ENCODE measurements at places on chromosomes 7 and 10.

DNA sequence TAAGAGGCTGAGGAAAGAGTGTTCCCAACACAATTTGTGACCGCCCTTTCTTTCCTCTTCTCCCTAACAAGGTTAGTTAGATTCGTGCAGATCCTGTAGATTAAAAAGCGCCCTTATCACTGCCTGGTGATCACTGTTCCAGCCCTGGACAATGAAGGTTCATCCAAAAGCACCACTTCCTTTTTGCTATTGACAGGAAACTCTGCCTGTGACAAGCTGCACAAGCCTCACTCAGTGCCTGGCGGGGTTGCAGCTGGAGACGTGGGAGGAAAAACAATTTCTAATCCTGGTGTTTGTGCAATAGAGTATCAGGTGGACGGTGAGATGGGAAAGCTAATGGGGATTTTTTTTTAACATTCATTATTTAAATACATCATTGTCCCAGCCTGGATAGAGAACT is 105.9 kb upstream of the CAV2 start:
- DNase-seq, result no peak

GRCh38 chr10:8183241-8183704 is 128.8 kb downstream of the GATA3 start:
- peak; percentile 20 for DNase-seq

DNA sequence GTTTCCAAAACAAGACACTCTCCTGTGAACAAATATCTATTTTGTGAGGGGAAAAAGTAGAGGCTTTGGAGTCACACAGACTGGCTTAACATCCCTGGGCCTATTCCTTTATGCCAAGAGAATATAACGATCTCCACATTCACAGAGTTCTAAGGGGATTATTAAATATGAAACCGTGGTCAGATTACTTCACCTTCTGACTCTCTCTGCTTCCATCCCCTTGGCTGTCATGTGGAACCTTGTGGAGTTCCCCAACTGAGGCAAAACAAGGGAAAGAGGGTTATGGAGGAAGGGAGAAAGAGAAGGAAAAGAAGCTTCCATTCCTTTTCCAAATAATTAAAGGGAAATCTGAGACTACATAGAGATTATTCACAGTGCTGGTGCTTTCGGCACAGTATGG is 55.5 kb upstream of the ATP6V0A4 start:
- DNase-seq, result no peak

DNA sequence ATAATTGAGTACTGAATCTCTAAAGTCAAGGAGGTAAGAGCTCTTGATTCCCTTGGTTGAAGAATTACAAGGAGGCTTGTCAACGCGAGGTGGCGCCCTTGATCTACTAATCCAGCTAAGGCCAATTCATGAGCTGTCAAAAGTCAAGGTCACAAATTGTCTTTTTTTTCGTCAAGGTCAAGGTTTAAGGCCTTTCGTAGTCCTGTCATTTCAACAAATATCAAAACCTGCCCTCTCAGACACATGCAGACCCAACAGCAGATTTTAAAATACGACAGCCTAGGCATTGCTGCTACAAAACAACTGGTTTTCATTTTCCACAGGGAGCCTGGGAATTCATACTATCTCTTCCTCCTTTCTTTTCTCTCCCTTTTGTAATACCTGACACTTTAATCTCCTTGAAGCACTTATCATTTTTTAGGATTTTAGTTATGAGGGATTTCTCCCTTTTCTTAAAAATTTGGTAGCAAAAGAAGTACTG is 3.6 kb downstream of the HOXA13 start:
- peak; percentile 75 for DNase-seq

- no peak for DNase-seq
These were observed 248.7 kb downstream of the TSPAN12 start for GRCh38 chr7:120609136-120609753.

GRCh38 chr10:3785851-3786271 is 852 bp upstream of the KLF6 start:
- peak; percentile 47 for DNase-seq

- DNase-seq, result no peak
These were observed 131.2 kb downstream of the ARHGAP22 start for GRCh38 chr10:48473704-48474103.

- no peak for DNase-seq
These were observed 55.7 kb upstream of the SRPK2 start for GRCh38 chr7:105444342-105444987.

GRCh38 chr7:78148166-78148894 is 349.8 kb downstream of the PHTF2 start:
- DNase-seq, result no peak

DNA sequence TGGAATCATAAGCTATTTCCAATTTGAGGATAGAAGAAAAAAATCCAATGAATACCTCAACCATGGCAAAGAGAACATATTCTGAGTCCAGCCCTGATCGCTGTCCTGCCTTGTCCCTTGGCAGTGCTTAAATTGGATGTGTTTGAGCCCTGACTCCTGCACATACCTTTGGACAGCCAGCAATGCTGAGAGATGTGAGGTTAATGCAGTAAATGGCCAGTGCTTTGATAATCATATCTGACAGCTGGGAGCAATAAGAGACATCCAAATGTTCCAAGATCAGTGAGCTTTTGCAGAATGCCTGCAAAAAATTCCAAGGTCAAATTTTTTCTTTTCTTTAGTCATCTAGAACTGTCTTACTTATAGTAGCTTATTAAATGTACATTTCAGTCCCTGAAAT is 80.1 kb upstream of the LRRC17 start:
- no peak for DNase-seq

DNA sequence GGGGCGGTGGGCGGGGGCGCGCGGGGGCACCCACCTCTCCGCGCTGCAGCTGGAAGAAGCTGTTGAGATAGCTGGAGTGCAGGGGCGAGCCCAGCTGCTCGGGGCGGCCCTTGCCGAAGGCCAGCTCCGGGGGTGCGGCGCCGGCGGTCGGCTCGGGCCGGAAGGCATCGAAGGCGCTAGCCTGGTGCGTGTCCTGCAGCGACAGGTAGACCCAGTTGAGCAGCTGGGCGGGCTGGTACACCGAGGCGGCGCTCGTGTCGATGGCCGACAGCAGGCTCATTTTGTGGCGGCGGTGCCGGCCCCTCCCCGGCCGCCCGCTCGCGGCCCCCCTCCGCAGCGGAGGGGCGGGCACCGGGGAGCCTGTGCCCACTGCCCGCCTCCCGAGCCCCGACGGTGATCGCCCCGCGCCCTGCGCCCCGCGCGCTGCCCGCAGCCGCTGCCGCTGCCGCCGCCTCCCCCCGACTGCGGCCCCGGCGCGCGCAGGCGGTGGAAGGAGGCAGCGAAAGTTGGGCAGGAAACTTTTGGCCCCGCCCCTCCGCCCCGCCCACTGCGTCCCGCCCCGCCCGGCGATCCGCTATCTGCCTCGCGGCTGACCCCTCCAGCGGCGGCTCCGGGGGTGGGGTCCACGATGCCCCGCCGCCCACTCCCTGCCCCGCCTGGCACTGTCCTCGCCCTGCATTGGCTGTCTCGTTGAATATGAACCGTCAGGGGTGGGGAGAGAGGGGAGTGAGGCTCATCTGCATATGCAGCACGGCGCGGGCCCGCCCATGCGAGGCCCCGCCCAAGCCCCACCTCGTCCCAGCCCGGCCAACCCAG is at the start of gene ZCCHC24:
Gene ZCCHC24 (minus strand): TSS at position 464 of the 816 bp plus-strand sequence. CDS start 184 bp downstream, at position 280.
- DNase-seq, result peak; percentile 96

DNA sequence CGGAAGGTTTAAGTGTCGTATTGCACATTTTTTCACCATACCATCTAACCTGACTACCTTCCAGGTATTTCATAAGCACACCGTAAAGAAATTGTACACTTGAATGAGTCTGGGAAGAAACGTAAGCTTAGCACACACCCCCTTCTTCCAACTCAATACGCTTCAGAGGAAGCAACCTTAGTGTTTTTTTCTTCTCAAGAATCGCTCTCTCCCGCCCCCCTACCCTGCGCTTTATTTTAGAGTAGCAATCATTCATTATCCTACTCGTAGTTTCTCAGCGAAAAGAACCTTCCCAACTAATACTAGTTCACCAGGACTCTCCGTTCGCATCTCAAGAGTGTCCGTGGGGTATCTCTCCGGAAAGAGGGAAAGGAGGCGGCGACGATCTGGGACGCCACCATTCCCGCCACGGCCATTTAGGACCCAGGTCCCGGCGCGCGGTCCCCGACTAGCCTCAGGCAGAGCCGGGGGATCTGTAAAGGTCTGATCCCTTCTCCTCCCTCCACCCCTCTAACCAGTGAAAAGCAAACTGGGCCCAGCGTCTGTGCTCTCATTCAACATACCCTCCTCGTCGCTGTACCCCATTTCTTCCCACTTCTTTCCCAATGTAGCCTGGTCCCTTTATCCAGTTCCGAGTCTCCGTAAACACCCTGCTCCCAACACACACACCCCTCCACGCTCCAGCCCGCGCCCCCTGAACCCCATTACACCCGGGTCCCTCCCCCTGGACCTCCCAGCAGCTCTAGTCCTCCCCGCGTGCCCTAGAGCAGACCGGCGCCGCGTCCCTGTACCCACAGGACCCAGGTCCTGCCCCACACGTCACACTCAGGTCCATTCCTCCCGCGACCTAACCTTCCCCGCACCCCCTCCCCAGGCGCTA is 16.0 kb downstream of the MYOZ1 start:
- peak; percentile 27 for DNase-seq

DNA sequence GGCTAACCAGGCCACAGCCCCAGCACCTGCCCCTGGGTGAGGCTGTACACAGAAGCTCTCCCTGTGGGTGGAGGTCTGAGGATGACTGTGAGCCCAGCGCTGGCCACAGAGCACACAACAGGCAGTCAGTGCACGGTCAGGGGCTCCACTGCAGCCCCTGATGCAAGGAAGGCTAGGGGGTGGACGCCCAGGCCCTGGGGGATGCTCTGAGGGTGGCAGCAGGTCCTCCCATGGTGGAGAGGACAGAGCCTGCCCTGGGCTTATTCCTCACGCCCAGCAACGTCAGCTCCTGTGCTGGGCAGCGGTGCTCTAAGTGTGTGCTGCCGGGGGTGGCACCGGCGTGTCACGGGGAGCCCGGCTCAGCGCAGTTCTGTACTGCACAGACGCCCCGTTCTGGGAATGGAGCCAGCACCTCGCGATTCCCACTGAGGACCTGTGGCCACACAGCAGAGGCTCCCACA is 223.2 kb downstream of the MAD1L1 start:
- no peak for DNase-seq

GRCh38 chr10:63770523-63770922 is 249.3 kb downstream of the REEP3 start:
- DNase-seq, result no peak

DNA sequence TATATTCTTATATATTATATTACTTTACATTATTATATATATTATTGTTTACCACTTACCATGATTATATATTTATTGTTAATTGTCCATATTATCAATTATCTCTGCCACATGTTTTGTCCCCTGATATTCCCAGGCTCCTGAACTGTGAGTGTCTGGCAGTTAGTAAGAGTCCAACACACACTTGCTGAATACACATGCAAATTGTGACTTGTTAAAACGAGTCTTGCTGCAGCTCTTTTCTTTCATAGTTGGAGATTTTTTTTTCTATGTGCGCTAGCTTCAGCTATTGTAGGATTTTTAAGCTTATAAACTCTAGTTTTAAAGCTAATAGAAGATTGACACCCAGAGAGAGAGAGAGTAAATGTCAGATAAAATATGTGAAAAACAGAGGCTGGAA is 207.8 kb upstream of the FAM3C start:
- no peak for DNase-seq

DNA sequence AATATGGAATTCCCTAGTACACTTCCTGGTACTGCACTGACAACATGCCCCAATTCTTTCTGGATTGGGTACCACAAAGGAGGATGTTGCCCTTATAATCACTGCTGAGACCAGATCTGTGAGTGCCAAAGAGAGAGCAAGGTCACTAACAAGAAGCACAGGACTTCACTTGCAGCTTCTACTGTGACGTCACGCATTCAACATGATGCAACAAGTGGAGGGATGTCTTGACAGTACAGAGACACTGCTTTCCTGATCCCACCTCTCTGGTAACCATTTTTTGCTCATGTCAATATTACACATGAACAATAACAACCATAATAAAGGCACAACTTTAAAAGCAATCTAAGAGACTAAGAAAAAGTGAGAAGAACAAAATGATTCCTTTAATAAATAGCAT is 414.1 kb upstream of the LRRN3 start:
- no peak for DNase-seq

DNA sequence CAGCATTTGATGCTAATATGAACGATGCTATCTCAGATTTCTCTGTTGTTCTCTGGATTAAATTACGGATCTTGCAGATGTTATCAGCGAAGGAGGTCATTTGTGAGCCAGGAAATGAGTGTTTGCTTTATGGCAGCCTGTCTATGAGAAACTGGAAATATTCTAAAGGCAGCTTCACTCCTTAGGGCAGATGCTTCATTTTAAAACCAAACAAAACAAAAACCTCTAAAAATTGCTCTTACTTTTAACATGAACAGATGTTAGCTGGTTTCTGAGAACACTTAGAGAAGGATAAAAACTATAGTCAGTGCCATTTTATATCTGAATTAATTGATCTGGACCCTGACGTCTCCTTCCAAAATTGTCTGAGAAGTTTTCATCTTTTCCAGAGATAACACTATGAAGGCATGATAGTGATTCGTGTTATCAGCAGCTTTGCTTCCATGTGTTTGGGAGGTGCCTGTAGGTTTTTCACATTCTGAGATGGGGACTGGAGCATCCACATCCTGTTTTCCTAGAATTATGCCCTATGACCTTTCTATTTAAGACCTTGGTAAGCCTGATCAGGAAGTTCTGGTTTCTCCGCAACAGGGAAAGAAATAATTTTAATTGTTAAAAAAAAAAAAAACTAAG is 53.1 kb downstream of the CPED1 start:
- DNase-seq, result no peak

GRCh38 chr7:159165352-159165751 is 20.7 kb upstream of the VIPR2 start:
- no peak for DNase-seq

GRCh38 chr7:21300692-21301091 is 127.2 kb upstream of the SP4 start:
- DNase-seq, result no peak

DNA sequence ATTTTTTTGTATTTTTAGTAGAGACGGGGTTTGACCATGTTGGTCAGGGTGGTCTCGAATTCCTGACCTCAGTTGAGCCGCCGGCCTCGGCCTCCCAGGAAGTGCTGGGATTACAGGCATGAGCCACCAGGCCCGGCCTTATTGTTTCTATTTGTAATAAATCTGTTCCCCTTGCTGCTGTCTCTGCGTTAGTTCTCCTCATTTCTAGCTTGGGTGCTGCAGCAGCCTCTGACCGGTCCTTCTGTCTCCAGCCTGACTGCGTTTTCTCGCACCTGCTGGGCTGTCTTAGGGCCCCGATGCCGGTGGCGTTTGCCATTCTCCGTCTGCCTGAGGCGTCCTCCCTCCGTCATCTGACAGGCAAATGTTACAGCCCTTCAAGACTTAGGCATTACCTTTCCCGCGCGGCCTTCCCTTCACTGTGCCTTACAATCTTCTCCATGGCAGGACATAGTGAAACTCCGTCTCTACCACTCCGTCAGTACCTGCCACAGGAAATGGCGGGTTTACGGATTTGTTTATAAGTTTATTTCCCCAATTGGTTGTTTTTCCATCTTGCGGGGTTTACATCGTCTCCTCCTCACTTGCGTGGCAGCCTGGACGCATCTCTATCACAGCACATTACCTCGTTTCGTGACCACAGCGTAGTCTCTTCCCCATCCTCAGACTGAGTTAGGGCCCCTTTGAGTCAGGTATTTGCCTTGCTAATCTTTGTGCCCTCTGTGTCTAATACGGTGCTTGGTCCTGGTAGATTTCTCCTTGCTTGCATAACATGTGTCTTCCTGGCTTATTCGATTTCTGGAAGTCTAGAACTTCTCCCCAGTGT is 2.3 kb upstream of the GIMAP8 start:
- no peak for DNase-seq

- peak; percentile 95 for DNase-seq
These were observed 128.0 kb downstream of the HGF start for GRCh38 chr7:81641873-81642272.

- no peak for DNase-seq
These were observed 27.7 kb downstream of the RAMP3 start for GRCh38 chr7:45185028-45185863.

- no peak for DNase-seq
These were observed 14.7 kb downstream of the CALCR start for GRCh38 chr7:93559639-93560491.
